ENCODE measurements at places on chromosomes 6 and 20. TPM values are rescaled to one million over a fixed set of nuclear protein-coding genes. Genes with fewer than 3 reads are reported as not detected.

GRCh38 chr20:854601-855000 lies 21.1 kb downstream of the FAM110A start:
- no peak for DNase-seq

GRCh38 chr20:53069132-53069531 lies 97.0 kb downstream of the TSHZ2 start:
- no peak for DNase-seq

PSMB8 gene
- total RNA-seq = 42.8 TPM

CST11 gene
- total RNA-seq = not detected

EYA2 gene
- 8.9 TPM for total RNA-seq

DNA sequence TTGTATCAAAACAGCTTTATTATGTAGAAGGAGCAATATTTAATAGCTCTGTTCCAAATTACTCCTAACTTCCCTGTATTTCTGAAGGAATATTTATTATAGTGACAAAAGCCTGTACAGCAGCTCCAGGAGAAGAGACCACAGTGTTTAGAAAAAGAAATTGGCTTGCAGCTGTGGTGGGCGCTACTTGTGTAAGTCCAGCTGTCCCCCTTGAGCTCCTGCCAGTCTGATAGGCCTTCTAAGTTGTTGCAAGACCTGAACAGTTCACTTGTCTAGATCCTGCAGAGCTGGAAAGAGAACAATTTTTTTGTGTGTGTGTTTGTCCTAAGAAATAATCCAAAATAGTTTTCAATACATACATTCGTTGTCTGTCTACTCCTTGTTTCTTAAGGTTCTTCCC lies 86.6 kb downstream of the JARID2 start:
- DNase-seq = no peak

- no peak for DNase-seq
Observed at GRCh38 chr6:169024047-169024660, 229.5 kb downstream of the THBS2 start.

TCF19 gene
- 2.1 TPM for total RNA-seq

- no peak for DNase-seq
Observed at GRCh38 chr20:45983279-45983743, 11.3 kb upstream of the ZNF335 start.

- DNase-seq = no peak
Observed at GRCh38 chr6:56458324-56458884, 184.3 kb downstream of the DST start.

DNA sequence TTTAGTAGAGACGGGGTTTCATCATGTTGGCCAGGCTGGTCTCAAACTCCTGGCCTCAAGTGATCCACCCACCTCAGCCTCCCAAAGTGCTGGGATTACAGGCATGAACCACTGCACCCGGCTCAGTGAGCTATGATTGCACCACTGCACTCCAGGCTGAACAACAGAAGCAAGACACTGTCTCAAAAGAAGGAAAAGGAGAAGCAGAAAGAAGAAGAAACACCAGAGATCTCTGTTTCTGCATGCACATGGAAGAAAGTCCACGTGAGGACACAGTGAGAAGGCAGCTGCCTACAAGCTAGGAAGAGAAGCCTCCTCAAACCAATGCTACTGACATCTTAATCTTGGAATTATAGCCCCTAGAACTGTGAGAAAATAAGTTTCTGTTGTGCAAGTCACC lies 16.0 kb downstream of the ECT2L start:
- DNase-seq = no peak

DNA sequence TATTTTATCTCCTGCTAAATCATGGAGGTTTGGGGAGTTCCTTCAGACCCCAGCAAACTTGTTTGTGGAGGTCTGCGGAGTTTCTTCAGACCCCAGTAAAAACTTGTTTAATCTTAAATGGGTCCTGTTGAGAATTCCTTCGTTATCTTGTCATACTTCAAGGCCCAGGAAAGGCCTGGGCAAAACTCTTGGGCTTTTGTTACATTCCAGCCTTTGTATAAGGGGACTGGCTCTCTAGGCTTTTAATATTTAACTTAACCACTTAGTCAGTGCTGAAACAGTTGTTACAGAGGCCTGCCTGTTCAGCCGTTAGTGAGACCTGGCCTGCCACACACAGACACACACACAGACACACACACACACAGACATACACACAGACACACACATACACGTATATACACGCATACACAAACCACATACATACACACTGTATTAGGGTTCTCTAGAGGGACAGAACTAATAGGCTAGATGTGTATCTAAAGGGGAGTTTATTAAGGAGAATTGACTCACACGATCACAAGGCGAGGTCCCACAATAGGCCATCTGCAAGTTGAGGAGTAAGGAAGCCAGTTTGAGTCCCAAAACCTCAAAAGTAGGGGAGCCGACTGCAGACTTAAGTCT lies 21.3 kb upstream of the CST3 start:
- no peak for DNase-seq

DNA sequence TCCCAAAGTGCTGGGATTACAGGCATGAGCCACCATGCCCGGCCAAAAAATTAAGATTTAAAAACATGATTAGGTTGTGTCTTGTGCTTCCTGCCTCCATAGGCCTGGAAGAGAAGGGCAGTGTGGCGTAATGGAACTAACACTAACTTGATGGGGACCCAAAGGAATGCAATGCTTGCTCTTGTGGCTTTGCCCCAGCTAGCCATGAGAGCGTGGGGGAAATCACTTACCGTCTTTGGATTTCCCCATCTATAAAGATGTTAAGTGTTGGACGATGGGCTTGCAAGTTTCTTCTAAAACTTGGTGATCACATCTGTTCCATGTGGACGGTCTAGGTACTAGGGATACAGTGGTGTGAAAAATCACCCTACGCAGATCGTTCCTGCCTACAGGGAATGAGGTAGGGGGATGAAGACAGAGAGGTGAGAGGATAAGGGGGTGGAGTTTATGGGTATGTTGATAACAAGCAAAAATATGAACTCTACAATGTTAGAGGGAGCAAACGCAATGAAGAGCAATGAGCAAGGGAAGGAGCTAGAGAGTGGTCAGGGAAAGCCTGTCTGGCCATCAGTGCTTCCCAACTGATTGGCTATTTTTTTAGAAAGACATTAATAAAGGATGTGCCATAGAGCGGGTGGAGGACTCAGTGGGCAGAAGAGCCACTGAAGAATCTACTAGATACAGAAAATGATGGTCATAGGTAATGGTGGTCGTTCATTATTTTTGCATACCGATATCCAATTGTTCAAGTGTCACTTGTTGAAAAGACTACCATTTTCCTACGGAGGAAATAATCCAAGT lies 165.2 kb downstream of the BCAS1 start:
- DNase-seq = no peak

DNA sequence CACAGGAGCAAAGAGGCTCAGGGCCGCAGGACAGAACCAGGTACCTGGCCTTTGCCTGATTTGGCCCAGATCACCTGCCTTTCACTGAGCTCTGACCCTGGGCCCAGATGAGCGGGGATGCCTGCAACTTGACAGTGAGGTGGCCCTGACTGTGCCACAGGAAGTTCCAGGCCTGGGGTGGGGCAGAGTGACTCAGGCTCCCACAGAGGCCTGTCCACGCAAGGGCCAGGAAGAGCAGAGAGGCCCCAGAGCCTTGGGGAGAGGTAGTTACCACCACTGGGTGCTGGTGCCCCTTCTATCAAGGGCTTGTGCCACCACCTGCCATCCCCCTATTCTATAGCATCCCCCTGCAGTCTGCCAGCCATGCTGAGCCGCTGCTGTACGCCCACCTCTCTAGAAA lies 4.1 kb upstream of the NOL4L start:
- no peak for DNase-seq

- DNase-seq = no peak
Observed at GRCh38 chr6:47135772-47136171, 93.6 kb upstream of the ADGRF1 start.

DNA sequence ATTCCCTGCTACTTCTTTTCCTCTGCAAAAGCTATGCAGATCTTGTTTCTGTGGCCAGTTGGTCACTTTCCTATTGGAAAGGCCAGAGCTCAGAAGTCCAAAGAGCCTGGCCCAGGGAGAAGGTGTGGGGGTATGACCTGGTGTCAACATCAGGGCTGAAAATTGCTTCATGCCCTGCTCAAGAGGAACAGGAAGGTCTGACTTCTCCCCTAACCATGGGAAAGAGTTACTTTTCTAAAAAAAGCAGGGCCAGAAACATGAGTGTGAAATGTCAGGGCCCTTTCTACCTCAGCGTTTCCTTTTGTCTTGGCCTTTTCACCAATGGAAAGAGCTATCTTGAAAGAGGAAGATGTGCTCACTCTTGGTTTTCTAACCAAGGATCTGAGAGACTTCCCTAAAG lies 117.4 kb downstream of the MAFB start:
- no peak for DNase-seq

DNA sequence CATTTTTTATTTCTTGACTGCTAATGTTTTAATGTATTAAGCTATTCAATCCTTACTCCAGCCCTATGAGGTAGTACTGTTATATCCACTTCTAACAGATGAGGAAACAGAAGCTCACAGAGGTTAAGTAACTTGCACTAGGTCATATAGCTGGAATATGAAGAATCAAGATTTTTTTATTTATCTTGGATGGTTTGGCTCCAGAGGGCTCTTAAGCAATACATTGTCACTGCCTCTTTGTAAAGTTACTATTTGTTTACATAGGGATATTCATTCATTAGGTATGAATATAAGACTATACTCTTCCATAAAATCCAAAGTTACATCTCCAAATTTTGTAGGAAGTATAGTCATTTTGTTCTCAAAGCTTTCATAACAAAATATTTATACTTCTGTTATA lies 113.8 kb downstream of the LAMP5 start:
- DNase-seq = no peak

DNA sequence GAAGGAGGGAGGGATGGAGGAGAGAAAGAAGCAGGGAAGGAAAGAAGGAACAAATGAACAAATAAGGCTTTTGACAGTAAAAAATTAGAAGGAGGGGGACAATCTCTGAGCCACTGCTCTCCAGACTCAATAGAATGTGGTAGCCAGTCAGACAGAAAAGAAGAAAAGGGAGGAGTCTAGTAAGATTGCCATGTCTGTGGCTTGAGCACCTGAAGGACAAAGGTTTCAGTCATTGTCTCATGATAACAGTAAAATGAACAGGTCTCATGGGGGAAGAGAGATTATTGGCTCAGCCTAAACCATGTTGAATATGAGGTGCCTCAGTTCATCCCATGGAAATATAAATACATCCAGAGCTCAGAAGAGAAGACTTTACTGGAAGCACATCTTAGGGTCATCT lies 14.0 kb upstream of the LOC128125822 start:
- DNase-seq = no peak

GRCh38 chr6:166803471-166803870 lies 152.9 kb downstream of the RNASET2 start:
- no peak for DNase-seq
